Activated CD8-positive, alpha-beta memory T cell treated with anti-CD3 and anti-CD28 coated beads for 4 hours (primary cell): ENCODE measurements at places on chromosomes 5 and 9.

GRCh38 chr5:175582697-175583096, 75.2 kb upstream of the HRH2 start:
- DNase-seq: no peak

DNA sequence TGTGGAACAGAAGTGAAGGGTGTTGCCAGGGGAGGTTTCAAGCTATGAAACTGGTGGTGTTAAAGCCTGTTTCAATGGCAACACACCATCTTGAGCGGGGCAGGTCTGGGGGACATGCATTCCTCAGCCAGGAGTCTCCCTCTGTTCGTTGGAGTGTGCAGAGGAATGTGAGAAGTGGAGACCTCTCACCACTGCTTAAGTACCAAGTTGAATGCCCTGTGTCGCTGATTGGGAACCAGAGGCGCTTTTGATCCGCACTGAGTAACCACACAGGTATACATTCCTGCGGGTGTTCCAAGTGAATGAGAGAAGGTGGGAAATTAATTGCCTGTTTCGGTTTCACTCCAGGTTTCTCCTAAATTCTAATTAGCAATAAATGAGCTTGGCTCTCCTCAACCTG, 99.4 kb downstream of the LIX1 start:
- DNase-seq: no peak

GRCh38 chr5:82613891-82614290, 335.7 kb upstream of the RPS23 start:
- no peak for DNase-seq

DNA sequence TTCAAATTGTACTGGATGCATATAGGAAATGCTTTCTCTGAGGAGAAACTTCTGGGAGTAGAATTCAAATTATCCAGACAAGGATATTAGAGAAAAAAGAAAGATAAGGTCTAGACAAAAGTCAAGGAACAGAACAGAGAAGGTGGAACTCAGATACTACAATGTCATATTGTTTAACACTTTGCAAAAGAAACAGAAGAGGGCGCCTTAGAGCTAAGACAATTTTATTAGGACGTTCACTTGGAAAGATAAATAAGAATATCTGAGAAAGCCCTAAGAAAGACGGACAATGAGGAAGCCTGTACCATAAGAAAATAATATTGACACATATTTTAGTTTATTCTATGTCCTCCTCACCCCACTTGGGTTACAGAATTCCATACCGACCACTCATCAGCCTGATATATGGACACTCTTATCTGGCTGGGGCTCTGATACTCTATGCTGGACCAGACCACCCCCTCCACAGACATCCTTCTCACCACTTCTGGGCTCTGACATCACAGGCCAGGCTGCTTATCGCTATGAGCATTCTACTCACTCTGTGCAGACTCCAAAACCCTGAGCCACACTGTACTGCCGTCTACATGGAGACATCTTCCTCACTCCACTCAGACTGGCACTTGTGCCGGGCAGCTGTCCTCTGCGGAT, 9.1 kb upstream of the AK3 start:
- DNase-seq: no peak

- no peak for DNase-seq
These were observed 584.5 kb upstream of the DMAC1 start for GRCh38 chr9:8384091-8384490.

DNA sequence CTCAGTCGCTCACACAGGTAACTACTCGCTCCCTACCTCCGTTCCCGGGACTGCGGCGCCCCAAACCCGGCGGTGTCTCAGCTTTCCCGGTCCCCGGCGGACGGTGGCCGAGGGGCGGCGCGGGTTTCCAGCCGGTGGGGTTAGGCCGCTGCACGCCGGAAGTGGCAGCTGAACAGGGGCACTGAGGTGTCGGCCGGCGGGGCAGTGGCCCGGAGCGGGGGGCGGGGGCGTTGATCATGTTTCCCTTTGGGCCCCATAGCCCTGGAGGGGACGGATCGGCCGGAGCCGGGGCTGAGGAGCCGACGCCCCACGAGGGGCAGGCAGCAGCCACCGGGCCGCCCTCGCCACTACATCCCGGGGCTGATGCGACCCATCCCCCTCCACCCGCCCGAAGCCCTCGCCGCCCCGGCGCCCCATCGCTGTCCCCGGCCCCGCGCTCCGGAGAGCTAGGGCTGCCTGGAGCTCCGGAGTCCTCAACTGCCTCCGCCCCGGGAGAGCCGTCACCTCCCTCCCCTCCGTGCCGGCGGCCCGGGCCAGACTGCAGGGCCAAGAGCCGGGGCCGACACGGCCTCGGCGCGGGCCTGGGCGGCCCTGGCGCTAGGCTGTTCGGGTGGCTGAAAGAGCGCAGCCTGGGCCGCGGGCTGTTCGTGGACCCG, at the start of gene DCAF10:
Gene DCAF10, plus strand, starts transcription at position 167 of the 656 bp plus-strand sequence. Its CDS starts 70 bp downstream, at position 237.
- peak; percentile 70 for DNase-seq

- no peak for DNase-seq
These were observed 3.4 kb downstream of the VCAN start for GRCh38 chr5:83474991-83475390.

DNA sequence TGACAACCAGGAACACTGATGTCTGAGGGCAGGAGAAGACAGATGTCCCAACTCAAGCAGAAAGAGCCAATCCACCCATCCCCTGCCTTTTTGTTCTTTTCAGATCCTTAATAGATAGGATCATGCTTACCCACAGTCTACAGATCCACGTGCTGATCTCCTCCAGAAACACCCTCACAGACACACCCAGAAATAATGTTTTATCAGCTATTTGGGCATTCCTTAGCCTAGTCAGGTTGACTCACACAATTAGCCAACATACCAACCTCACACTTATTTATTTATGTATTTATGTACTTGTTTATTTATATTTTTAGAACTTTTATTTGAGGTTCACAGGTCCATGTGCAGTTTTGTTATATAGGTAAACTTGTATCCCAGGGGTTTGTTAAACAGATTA, 151.5 kb upstream of the IL12B start:
- no peak for DNase-seq

- DNase-seq: no peak
These were observed 51.3 kb downstream of the SLC22A5 start for GRCh38 chr5:132420706-132421272.

GRCh38 chr5:113242481-113243348, 192.1 kb downstream of the TSSK1B start:
- no peak for DNase-seq

GRCh38 chr5:153618867-153619266, 128.4 kb downstream of the GRIA1 start:
- no peak for DNase-seq

- no peak for DNase-seq
These were observed 46.5 kb downstream of the TARS1 start for GRCh38 chr5:33487236-33487635.

GRCh38 chr9:128323791-128324190, 1.2 kb downstream of the COQ4 start:
- DNase-seq: no peak

- DNase-seq: no peak
These were observed 117.3 kb downstream of the GDNF start for GRCh38 chr5:37722236-37723161.

DNA sequence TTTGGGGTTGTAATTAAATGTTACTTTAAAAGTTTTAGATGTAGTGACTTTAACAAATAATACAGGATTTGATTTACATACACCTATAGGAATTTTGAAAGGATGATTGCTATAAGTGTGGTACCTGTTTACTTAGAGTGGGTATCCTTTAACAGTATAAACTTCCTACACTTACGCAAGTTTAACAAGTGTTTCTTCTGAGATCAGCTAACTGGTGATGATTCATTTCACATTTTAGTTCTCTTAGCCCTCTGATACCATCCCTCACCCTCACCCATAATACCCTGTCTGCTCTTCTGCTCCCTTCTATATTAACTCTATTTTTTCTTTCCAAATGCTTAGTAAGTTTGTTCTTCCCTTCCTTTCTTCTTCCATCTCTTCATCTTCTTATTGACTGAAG, 197.9 kb downstream of the GDNF start:
- no peak for DNase-seq

- no peak for DNase-seq
These were observed 138.8 kb upstream of the CDH10 start for GRCh38 chr5:24783596-24783995.

DNA sequence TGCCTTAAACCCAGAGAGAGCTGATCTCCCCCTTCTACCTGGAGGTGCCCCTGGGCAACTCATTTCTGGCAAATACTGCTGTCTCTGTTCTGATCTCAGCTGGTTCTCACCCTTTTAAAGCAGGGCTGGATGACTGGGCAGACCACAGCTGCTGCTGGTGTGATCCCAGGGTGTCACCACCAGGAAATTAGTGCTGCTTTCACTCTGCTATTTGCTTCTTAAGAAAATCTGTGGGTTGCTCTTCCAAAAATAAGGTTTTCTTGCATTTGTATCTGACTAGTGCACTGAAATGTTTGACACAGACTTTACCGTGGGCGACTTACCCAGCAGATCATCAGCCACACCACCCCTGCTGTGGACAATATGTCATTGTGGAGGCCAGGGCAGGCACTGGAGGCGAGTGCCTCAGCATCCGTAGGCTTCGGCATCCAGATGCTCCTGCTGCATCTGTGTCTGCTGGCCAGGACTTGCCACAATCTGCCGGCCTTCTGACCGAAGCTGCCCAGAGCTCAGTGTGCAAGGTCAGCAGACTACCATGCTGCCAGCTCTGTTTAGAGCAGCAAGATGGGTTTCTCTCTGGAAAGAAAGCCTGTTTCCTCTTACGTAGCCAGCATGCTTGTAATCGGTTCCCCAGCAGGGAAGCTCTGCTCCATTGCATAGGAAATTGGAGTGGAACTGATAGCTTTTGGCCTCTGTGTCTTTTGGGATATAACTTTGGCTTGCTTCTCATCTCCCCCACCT, 13.6 kb downstream of the ARHGAP26 start:
- peak; percentile 30 for DNase-seq

DNA sequence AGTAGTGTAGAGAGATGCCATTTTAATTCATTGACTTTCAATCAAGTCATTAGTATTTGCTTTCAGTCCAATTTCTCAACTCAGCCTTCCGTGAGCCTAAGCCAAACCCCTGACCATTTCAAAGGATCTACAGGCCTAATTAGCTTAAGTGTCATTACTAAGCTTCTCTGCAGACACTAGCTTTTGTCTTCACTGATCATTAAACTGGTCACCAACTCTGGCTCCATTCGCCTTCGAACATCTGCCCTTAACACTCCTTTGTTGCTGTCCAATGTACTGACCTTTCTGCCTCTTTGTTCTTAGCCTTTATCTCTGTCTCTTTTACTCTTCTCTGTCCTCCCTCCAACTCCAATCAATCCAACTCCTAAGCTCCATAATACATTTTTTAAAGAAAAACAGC, 299.3 kb downstream of the DIRAS2 start:
- no peak for DNase-seq

- DNase-seq: no peak
These were observed 131.9 kb downstream of the KCNIP1 start for GRCh38 chr5:170635706-170636105.

DNA sequence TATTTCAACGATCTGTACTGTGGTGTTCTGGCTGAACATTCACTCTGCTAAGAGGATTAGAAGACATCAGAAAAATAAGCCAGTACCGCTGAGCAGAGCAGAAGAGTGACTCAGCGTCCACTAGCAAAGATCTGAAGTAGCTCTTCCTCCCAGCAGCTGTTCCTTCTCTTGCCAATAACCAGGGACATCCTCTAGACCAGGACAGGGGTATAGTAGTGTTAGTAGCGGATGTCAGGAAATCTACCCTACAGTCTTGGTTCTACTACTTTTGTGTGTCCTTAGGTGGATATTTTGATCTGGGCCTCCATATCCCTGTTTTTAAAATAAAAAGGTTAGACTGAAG, 103.6 kb downstream of the TSSK1B start:
- DNase-seq: no peak

DNA sequence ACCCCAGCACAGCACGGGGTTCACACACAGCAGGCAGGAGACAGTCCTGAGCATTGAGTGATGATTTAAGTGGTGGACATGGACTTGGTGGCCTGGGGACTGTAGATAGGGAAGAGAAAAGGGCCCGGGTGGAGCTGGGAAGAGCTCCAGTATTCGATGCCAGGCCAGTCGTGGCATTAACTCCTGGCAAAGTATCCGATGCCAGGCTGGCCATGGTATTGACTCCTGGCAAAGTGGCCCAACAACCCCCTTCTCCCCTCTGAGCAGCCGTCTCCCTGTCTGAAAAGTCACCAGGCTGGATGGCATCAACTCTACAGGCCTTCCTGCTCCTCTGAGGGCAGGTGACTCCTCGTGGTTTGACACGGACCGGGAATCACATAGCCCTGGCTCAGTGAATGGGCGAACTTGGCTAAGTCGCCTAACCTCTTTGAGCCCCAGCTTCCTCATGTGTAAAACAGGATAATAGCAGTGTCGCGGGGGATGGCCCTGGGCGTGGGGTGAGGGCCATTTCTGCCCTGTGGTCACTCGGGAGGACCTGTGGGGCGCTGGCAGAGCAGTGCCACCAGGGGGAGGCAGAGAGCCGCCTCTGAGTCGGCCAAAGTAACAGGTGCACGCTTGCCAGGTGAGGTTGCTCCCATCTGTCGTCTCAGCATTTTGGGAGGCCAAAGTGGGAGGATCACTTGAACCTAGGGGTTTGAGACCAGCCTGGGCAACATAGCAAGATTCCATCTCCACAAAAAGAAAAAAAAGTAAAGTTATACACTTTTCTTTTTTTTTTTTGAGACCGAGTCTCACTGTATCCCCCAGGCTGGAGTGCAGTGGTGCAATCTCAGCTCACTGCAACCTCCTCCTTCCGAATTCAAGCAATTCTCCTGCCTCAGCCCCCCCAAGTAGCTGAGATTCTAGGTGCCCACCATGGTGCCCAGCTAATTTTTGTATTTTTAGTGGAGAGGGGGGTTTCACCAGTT, 5.7 kb upstream of the SEC16A start:
- peak; percentile 59 for DNase-seq

- DNase-seq: no peak
These were observed 242.1 kb downstream of the FSTL4 start for GRCh38 chr5:133370036-133370831.

DNA sequence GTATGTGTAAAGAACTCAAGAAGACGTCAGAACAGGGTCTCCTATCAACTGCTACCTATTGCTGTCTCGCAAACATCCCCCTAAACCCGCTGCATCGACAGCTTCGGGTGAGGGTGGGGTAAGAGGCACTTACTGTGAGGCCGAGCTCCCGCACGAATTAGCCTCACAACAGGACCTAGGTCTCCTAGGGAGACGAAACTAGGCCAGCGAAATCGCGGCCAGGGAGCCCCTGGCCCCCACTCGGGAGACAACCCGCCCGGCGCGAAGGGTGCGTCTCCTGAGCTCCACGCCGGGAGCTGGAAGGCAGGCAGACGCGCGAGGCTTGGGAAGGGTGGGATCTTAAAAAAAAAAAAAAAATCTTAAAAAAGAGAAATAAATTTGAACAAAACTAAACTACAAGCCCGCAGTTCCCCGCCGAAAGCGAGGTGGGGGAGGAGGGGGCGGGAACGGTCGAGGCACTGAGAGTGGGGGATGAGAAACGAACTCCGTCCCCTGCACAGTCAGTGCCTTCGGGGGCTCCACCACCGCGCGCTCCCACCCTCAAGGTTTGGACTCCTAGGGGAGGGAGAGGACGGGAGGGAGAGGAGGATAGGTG, 33.0 kb upstream of the NFIB start:
- DNase-seq: no peak

GRCh38 chr5:148542812-148543211, 111.5 kb downstream of the HTR4 start:
- no peak for DNase-seq

- DNase-seq: peak; percentile 52
These were observed 23.9 kb upstream of the MAPK9 start for GRCh38 chr5:180315762-180316212.

- DNase-seq: no peak
These were observed 5.0 kb upstream of the NIPAL4 start for GRCh38 chr5:157455057-157455456.

- DNase-seq: no peak
These were observed 4.2 kb downstream of the NKX2-5 start for GRCh38 chr5:173230690-173231380.

GRCh38 chr9:131348631-131349521, 45.0 kb upstream of the PRRC2B start:
- no peak for DNase-seq
